Vein endothelial cell (primary cell): ENCODE measurements at places on chromosomes 6 and 20. TPM values are rescaled to one million over a fixed set of nuclear protein-coding genes. Genes with fewer than 3 reads are reported as not detected.

The HTR1B gene
- total RNA-seq, result 31.8 and 34.0 TPM in 2 replicates

The VGLL2 gene
- not detected in 2 replicates for total RNA-seq

The CRYBG1 gene
- total RNA-seq, result 34.6 and 40.6 TPM in 2 replicates

The LY6G5C gene
- total RNA-seq, result 1.3 and 2.4 TPM in 2 replicates

The SMPDL3A gene
- 4.2 and 6.4 TPM in 2 replicates for total RNA-seq

The ISM1 gene
- not detected in 2 replicates for total RNA-seq

The TP53TG5 gene
- total RNA-seq, result not detected in 2 replicates

The LAMA2 gene
- 1.6 and 2.6 TPM in 2 replicates for total RNA-seq

The PPP1R3G gene
- 0.38 and 0.98 TPM in 2 replicates for total RNA-seq

The OR14J1 gene
- total RNA-seq, result not detected in 2 replicates

The ESR1 gene
- total RNA-seq, result under 0.01 TPM in 1 of 2 replicates, not detected in the other

The NRN1 gene
- 47.7 and 64.3 TPM in 2 replicates for total RNA-seq

The BIRC7 gene
- total RNA-seq, result not detected in 2 replicates

The FUT9 gene
- under 0.01 TPM in 2 replicates for total RNA-seq

The PNLDC1 gene
- total RNA-seq, result 0.38 TPM in 1 of 2 replicates, not detected in the other

The SFTA2 gene
- not detected in 2 replicates for total RNA-seq

The GGTLC1 gene
- total RNA-seq, result not detected in 2 replicates

The HLA-DQA1 gene
- not detected in 2 replicates for total RNA-seq

The ENPP3 gene
- 0.19 and 0.65 TPM in 2 replicates for total RNA-seq

The PTCHD4 gene
- 23.5 and 24.5 TPM in 2 replicates for total RNA-seq

The IL17F gene
- not detected in 2 replicates for total RNA-seq

The CTAGE9 gene
- not detected in 2 replicates for total RNA-seq

The SSTR4 gene
- total RNA-seq, result not detected in 2 replicates

The HIVEP1 gene
- total RNA-seq, result 33.3 and 34.1 TPM in 2 replicates

The MAFB gene
- 5.9 and 12.1 TPM in 2 replicates for total RNA-seq

The LTB gene
- total RNA-seq, result 3.9 and 4.7 TPM in 2 replicates

The CD83 gene
- 0.33 and 1.7 TPM in 2 replicates for total RNA-seq

The PROCR gene
- total RNA-seq, result 243 and 351 TPM in 2 replicates

The BTN3A1 gene
- total RNA-seq, result 5.4 and 7.5 TPM in 2 replicates

The WFDC10B gene
- not detected in 2 replicates for total RNA-seq

The GSTA2 gene
- not detected in 2 replicates for total RNA-seq

The GJA10 gene
- not detected in 2 replicates for total RNA-seq
